Central memory CD4-positive, alpha-beta T cell (primary cell): ENCODE measurements at places on chromosomes 2 and 18.

DNA sequence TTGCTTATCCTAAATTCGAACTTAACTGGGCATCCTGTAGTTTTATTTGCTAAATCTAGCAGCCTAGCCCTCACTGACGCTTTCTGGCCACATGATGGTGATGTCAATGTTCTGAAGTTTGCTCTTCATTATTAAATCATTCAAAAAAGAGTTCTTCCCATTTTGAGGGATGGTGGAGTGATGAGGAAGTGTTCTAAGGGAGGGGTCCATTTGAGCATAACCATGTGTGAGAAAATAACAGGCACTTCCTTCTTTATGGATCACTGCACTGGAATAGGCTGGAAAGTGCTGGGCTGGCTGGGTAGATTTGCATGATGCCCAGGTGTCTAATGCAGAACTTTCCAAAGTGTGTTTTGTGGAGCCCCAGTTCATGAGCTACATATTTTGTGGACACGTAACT lies 74.2 kb downstream of the TNFRSF11A start:
- DNase-seq: no peak

GRCh38 chr18:616380-616995 lies 19.7 kb downstream of the CLUL1 start:
- DNase-seq: peak; percentile 29

GRCh38 chr2:16272038-16272788 lies 331.9 kb downstream of the MYCN start:
- DNase-seq: no peak

DNA sequence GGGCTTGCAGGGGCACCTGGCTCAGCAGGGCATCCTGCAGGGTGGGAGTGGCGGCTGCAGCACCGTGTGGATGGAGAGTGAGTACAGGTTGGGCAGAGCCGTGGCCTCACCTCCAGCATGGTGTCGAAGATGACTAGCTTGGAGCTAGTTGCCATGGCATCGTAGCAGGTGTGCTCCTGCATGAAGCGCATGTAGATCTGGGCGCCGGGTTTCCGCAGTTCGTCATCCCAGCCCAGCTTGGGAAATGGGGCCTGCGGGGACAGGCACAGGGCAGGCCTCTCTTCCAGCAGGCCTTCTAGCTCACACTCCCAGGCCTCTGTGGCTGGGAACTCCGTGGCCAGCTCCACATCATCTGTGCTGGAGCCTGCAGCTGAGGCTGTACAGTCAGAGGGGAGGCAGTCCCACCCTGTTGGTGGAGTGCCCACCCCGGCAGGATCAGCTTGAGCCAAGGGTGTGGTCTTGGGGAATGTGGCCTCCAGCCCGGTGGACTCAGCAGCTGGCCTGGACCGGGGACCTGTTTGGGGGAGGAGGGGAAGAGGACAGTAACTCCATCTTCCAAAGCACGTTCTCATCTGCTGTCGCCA lies 1.6 kb downstream of the PRKAG3 start:
- DNase-seq: no peak

GRCh38 chr2:24214880-24215279 lies 40.0 kb downstream of the FAM228A start:
- DNase-seq: no peak

DNA sequence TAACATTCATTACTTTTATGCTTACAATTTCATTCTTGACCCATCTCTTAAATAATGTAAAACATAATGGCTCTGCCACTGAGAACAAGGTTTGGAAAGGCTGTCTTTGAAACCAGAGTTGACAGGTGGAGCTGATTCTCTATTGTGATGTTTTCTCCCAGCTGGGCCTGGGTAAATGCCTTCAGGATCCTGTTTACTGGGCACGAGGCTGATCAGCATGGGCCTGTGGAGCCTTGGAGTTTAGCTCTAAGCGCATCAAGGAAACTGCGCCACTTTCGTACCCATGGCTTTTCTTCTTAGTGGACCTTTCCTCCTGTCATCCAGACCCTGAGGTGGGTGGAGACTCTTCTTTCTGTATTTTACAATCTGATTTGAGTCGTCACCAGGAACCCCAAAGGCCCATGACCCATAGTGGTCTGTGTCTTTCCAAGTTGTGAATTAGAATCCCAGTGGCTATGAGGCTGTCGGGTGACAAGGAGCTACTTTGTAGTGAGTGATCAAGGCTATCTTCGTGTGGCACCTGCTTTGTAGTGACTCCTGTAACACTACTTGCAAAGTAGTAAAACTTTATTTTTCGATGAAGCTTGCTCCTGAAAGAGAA lies 123.1 kb downstream of the LPIN1 start:
- no peak for DNase-seq

DNA sequence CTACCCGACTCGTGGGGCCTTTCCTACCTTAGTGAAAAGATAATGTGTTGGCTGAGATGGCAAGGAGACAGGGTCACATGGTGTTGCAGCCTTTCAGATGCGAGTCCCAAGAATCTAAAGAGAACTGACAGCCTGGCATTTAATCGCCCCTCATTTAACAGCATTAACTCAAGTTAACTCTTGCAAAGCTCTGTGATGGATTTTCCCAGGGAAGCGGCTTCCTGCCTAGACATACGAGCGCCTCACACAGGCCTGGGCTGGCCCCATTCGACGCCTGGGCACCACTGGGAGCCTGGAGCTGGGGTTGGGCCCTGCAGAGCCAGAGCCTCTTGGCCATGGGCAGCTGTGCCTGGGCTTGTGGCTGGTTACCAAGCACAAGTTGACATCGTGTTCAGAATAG lies 140.8 kb downstream of the SEPTIN10 start:
- no peak for DNase-seq

DNA sequence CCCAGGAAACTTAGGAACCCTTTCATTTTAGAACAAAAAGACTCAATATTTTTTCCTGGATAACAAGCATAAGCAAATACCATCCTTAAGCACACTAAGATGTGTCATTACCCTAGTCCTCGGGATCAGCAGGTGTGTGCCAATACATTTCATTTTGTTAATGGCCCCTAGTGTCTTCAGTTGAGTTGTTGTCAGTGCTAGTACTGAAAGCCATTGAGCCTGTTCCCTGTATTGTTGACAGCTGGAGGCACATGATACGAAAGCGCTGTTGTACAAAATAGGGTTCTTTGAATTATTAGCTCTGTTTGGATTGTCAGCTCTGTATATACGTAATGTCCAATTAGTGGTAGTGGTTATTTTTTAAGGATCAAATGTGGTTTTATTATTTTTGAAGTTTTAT lies 29.5 kb downstream of the VAPA start:
- no peak for DNase-seq

GRCh38 chr2:241067501-241068135 lies 34.5 kb downstream of the MTERF4 start:
- no peak for DNase-seq

GRCh38 chr2:239951129-239951734 lies 73.9 kb downstream of the NDUFA10 start:
- DNase-seq: no peak

- no peak for DNase-seq
Measured at GRCh38 chr2:191773136-191773535, 73.8 kb downstream of the CAVIN2 start.

GRCh38 chr2:43405829-43406228 lies 179.4 kb upstream of the ZFP36L2 start:
- no peak for DNase-seq

DNA sequence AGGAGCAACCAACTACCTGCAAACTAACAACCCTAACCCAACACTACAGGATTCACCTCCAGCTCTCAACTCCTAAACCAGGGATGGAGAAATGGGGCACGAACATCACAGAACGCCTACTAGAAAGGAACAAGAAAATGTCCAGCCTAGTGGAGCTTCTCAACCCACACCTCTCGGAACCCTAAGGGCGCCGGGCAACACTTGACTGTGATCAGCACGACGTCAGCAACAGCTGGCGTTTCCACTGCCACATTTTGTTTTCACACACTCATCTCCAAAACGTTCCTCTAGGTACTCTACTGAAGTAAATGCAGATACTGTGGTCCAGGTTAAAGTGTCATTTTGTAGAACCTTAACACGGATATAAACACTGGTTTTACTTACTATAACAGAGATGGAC lies 4.2 kb downstream of the RNASEH1 start:
- no peak for DNase-seq

- DNase-seq: no peak
Measured at GRCh38 chr2:120258196-120258595, 5.5 kb downstream of the RALB start.

GRCh38 chr2:78281164-78281563 lies 744.3 kb upstream of the REG3G start:
- no peak for DNase-seq

- DNase-seq: peak; percentile 17
Measured at GRCh38 chr18:79950515-79951341, 725 bp downstream of the SLC66A2 start.

DNA sequence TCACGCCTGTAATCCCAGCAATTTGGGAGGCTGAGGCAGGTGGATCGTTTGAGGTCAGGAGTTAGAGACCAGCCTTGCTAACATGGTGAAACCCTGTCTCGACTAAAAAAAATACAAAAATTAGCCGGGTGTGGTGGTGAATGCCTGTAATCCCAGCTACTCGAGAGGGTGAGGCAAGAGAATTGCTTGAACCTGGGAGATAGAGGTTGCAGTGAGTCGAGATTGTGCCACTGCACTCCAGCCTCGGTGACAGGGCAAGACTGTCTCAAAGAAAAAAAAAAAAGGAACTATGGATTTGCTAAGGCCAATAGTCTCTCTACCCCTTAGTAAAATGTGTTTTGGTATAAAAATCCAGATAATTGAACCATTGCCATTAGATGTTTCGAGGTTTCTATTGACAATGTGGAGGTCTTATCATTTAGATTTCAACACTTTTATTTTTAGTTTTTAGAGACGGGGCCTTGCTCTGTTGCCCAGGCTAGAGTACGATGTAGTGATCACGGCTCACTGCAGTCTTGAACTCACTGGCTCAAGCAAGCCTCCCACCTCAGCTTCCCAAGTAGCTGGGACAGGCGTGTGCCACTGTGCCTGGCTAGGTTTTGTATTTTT lies 1.1 kb upstream of the TXNDC2 start:
- DNase-seq: no peak

GRCh38 chr2:18346344-18346743 lies 214.1 kb downstream of the RDH14 start:
- DNase-seq: no peak

- DNase-seq: no peak
Measured at GRCh38 chr18:54734059-54734458, 94.2 kb upstream of the RAB27B start.

DNA sequence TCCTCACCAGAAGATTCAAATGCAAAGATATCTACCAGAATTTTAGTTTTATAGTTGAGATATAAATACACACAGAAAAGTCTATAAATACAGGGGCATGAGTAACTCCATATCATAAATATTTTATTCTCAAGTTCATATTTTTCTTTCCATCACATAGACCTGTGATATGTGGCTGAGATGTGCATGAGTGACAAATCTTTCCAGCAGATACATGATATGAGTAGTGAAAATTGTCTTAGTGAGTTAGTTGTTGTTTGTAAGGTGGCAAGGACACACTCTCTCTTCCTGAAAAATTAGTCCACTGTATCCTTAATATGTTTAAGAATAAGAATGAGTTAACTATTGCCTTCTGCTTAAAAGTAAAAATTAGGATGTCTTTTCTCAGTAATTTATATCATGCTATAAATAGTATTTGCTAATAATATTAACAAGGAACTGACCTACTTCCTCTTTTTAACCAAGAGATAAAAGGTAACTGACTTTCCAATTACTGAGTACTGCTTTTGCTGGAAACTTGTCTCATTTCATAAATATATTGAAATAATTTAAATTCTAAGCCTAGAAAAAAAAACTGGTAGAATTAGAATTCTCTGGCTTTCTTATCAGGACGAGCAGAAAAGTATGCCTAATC lies 85.2 kb upstream of the SESTD1 start:
- DNase-seq: no peak

DNA sequence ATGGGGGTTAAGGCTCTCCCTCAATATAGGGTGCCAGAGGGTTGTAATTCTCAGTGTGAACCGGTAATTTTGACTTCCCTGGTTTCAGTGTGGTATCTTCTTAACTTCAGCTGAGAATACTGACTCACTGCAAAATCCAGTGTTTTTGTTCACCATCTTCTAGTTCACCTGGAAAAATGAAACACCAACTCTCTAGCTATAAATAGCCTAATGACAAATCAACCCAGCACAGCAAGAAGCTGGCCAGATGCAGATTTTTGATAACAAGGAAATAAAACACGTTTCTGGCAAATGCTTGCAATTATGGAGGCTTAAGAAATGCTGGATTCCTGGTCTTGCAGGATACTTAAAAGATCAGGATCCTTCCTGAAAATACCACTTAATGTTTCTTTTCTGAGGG lies 192.3 kb downstream of the CLIP4 start:
- DNase-seq: no peak

- no peak for DNase-seq
Measured at GRCh38 chr2:68562934-68563333, 80.4 kb upstream of the PROKR1 start.

- DNase-seq: no peak
Measured at GRCh38 chr2:39723946-39724827, 54.9 kb downstream of the THUMPD2 start.

DNA sequence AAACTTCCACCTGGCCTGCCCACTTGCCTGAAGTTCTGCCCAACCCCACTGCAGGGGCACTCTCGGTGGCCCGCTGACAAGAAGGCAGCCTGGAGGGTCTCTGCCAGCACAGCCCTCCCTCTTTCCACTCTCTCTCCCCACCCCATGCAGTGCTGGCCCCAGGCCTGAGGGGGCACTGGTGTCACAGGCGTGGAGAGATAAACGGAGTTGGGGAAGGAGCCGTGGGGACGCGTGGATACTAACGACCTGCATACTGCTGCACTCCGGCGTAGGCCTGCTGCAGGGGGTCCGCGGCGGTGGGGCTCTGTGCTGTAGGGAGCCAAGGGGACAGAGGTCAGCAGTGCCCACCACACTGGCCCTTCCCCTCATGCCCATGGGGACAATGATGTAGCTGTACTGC lies 299.3 kb downstream of the CELF4 start:
- no peak for DNase-seq

DNA sequence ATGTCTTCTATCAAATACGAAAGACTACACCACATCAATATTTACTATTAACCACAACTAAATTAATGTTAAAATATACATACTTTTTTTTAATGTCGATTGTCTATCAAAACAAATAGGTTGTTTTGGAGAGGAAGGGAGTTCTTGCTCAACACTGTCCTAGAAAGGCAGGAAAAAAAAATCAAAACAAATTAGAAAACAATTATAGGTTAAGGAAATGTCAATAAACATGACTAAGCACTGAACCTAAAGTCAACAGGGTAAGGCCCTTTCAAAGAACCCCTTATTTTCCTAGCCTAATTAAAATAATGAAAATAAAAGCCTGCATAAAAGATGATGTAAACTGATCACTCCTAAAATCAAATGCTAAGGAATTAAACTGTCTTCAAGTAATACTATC lies 2.8 kb downstream of the CEP76 start:
- no peak for DNase-seq

DNA sequence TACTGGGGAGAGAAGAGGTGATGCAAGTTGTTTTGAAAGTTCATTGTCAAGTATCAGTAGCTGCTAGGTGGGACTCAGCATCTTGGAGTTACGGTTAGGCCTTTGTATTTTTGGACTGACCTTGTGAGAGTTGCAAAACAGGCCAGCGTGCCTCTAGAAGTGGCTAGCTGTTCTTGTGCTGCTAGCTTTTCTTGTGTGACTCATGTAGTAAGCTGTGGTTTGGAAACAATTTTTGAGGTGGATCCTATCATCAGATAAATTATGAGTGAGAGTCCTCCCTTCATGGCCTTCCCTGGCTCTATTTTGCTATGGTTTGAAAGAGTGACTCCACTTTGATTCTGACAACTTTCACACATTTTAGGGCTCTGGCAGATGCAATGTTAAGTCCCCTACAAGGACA lies 409.2 kb upstream of the HS6ST1 start:
- DNase-seq: no peak
